T-helper 2 cell treated with Interferon-gamma antibody and Interleukin-4, amounts not matched to agents 100 ng/mL and 5 ng/mL, for 36 hours (primary cell): ENCODE measurements at places on chromosomes 16 and 17. TPM values are rescaled to one million over a fixed set of nuclear protein-coding genes. Genes with fewer than 3 reads are reported as not detected.

DNAH9 gene
- not detected in 2 replicates for total RNA-seq

FBXL20 gene
- 12.0 and 12.9 TPM in 2 replicates for total RNA-seq

TBKBP1 gene
- 1.2 and 1.7 TPM in 2 replicates for total RNA-seq

CDH8 gene
- 0.43 TPM in 1 of 2 replicates, not detected in the other for total RNA-seq

ETV4 gene
- total RNA-seq: 1.2 and 1.3 TPM in 2 replicates

KRT32 gene
- total RNA-seq: not detected in 2 replicates

PGAP6 gene
- total RNA-seq: 32.4 and 34.8 TPM in 2 replicates

LHX1 gene
- total RNA-seq: 0.18 TPM in 1 of 2 replicates, not detected in the other
